Stimulated activated CD8-positive, alpha-beta memory T cell treated with anti-CD3 and anti-CD28 coated beads, Interleukin-7, amount 100 ng/mL, for 1 hour (primary cell): ENCODE measurements at places on chromosomes 12 and 14.

DNA sequence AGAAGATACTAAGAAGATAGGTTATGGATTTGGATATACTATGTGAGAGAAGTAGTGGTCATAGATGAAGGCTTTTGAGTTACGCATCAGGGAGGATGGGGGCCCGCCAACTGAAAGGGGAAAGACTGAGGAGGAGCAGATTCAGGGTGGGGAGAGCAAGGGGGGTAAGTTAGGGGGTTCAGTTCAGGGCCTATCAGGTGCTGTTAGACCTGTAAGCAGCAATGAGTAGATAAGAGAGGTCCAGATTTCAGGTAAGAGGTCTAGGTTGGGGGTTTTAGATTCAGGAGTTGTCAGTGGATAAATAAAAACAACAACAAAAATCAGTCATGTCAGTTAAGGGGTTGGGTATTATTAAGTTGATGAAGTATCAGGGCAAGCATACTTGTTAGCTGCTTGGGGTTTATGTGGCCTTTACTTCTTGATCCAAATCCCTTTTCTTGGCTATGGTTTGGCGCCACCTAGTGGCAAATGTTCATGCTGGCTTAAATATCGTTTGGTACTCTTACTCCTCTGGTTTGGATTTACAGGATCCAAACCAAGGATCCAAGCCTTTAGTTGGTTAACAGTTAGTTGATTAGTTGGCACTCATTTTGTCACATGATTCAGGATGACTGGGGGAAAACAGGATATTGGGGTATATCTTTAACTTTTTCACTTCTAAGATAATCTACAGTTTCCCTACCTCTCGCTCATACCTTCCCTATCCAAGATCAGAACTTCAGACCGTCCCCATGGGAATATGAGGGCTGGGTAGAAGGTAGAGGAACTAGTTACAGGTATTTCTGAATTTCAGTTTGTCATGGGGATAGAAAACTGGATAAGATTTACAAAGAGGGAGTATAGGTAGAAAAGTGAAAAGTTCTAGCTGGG is 65.1 kb downstream of the PCNX1 start:
- peak; percentile 62 for DNase-seq

- DNase-seq = no peak
Observed at GRCh38 chr12:18992336-18992735, 137.2 kb upstream of the PLEKHA5 start.

- no peak for DNase-seq
Observed at GRCh38 chr12:106897981-106898901, 57.5 kb upstream of the TMEM263 start.

DNA sequence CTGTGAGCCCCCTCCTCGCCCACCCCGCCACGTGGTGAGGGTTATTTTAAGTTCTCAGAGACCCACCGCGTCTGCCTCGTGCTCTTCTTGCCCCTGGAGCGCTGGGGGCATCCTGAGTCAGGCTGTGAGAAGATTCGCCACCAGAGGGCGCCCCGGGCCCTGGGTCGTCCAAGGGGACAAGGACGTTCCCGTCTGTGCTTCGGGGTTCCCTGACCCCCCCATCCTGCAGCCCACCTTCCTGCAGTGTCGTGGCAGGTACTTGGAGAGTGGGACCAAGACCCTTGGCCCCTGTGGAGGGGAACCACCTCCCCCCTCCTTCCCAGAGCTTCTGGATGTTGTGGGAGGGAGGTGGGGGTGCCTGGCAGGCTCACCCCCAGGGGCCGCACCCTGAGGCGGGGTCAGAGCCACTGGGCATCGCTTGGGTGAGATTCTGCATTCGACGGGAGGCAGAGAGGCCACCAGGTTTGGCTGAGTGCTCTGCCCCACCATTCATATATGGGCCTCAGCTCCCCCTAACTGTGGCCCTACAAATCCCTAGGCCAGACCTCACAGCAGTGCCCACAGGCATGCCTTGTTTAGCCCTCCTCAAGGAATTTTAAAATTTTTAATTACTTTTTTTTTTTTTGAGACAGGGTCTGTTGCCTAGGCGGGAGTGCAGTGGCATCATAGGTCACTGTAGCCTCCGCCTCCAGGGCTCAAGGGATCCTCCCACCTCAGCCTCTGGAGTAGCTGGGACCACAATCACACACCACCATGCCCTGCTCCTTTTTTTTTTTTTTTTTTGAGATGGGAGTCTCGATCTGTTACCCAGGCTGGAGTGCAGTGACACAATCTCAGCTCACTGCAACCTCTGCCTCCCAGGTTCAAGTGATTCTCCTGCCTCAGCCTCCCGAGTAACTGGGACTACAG is 17.0 kb downstream of the RHOF start:
- DNase-seq = peak; percentile 77

DNA sequence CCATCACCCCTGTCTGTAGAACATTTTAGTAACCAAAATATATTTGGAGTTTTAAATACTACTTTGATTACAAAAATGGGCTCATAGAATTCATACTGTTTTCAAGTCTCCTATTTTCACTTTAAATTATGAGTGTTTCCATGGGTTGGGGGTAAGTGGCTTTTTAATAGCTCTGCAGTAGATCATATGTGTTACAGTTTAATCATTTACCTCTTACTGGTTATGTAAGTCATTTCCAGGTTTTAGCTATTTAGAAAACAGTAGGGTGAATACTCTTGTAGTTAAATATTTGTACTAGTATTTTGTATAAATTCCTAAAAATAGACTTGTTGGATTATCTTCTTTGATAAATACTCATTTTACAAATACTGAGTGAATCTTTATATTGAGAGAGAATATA is 8.2 kb downstream of the PCNX1 start:
- DNase-seq = no peak

GRCh38 chr14:104429291-104429861 is 150.2 kb upstream of the C14orf180 start:
- no peak for DNase-seq

- DNase-seq = no peak
Observed at GRCh38 chr14:33271216-33271615, 332.5 kb downstream of the NPAS3 start.

GRCh38 chr12:94149781-94150239 is 1.4 kb downstream of the PLXNC1 start:
- DNase-seq = no peak

- no peak for DNase-seq
Observed at GRCh38 chr12:21459474-21459873, 22.0 kb downstream of the PYROXD1 start.

DNA sequence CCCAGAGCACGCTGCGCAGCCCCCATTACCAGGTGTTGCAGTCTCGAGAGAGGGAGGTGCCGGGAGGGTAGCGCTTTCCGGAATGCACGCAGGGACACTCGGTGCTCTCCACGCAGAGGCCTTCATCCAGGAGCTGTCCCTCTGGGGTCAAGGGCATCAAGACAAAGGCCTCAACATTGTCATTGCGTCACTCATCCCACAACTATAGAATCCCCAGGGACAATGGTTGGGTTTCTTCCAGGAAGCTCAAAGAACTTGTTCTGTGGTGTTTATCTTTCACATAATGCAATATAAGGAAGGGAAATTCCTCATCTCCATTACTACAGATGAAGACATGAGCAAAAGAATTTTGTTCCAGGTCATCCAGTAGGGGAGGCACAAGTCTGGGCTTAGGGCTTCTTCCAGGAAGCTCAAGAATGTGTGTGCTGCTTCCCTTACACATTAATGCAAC is 52.1 kb downstream of the VWF start:
- DNase-seq = no peak

DNA sequence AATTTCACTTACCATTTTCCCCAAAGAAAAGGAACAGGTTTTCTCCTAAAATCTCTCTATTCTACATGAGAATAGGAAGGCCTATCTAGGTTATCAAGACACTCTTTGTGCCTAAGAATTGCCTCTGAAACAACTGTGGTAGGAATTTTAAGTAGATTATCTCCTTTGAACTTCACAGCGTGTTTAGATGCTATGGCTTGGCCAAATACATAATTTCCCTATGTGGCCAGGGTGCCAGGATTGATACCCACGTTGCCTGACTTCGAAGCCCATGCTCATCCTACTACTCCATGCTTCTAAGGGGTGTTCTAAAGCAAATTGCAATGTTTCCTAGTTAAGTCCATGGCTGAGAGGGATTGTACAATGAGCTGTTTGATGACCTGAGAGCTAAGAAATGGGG is 241.5 kb upstream of the FBXO33 start:
- no peak for DNase-seq

GRCh38 chr12:131596115-131596514 is 114.8 kb upstream of the SFSWAP start:
- DNase-seq = no peak

GRCh38 chr12:91889910-91890309 is 255.7 kb downstream of the BTG1 start:
- no peak for DNase-seq

DNA sequence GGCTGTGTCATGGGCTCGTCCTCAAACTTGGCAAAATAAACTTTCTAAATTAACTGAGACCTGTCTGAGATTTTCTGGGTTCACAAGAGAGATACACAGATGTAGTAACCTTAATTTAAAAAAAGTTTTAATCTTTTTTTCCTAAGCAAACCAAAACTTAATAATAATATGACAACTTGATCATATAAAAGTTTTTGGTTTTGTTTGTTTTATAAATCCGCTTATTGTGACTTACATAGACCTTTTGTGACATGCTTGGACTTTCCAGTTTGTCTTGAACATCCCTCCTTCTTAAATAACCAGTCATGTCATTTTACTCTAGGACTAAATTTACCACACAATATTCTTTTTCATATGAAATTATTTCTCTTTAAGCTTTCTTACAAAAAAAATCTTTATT is 8.5 kb downstream of the RDH12 start:
- DNase-seq = no peak

DNA sequence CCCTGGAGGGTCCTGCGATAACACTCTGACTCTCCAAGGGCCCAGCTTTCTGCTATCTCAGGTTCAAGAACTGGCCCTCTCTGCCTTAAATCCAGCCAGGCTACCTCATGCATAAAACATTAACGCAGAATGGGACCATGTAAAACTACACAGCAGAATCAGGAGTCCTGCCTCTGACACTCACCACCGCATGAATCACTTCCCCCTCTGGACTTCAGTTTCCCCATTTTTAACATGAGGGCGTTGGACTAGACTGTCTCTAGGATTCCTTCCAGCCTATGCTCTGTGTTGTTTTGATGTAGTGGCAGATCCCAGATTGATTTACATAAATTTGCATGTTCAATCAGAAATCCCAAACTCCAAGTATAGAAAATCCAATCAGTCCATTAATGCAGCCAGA is 3.3 kb downstream of the NCKAP5L start:
- DNase-seq = no peak

DNA sequence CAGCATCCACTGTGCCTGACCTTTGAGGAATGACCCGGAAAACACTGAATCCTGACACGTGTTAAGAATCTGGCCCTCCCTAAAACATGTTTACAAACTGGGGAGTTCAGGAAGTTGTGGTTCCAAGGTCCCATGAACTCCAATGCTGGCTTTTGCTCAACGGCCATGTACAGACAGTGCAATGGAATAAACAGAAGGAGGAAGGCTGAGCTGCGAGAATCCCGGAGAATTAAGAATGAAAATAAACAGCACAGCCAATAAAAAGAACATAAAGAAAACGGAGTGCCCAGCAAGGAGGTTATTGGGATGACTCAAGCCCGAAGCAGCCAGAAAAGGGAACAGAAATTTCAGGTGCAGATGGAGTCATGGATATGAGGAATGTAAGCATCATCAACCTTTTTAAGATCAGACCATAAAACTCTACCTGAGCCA is 32.3 kb downstream of the BCL11B start:
- DNase-seq = no peak

- DNase-seq = no peak
Observed at GRCh38 chr14:74077401-74077800, 6.9 kb downstream of the ALDH6A1 start.

DNA sequence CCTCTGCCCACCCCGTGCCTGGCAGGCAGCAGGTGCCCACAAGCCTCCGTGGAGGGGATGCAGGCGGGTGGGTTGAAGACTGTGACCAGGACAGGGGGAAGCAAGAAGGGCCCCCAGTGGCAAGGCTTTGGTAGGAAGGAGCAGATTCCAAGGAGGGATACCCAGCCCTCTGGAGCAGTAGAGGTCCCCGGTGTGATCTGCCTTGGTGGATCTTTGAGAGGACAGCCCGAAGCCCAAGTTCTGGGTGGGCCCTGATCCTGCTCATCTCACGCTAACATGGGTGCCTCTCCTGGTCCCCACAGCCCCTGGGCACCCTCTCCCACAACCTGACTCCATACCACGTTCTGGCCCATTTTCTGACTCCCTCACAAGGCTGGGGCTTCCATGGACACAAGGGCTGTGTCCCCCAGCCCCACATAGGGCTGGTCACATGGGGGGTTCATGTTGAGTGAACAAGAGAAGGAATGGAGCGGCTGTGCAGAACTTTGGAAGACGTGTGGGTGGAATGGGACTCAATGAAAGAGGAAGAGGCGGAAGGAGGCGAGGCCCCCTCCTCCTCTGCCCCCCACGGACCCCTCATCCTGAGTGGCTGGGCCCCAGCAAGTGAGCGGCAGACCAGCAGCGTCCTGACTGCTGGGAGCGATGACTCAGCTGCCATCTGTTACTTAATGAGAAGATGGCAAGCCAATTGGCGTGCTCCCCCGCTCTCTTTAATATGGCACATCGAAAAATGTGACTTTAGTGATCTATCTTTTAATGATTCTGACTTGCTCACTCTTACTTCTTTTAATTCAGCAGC is 77.0 kb upstream of the BCL11B start:
- DNase-seq = no peak

GRCh38 chr12:100326208-100326607 is 30.7 kb upstream of the SLC17A8 start:
- DNase-seq = no peak

GRCh38 chr12:8692573-8692972 is 5.2 kb upstream of the RIMKLB start:
- DNase-seq = no peak

DNA sequence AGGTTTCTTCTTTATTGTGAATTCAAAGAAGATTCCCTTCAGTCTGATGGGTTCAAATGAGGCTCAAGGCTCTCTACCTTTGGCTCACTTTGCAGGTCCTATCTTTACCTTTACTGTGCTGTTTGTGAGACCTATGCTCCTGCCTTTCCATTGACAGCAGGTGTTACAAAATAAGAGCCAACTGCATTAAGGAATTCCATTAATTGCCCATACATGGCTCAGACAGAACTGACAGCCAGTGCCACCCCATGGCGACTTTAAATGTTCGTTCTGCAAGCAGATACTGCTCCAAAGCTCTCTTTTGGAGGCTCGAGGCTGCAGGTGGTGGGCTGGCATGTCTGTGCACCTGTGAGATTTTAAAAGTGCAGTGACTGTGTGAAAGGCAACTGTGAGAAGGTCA is 44.7 kb downstream of the RBM19 start:
- DNase-seq = no peak

GRCh38 chr12:1839956-1840951 is 19.9 kb downstream of the LRTM2 start:
- no peak for DNase-seq

DNA sequence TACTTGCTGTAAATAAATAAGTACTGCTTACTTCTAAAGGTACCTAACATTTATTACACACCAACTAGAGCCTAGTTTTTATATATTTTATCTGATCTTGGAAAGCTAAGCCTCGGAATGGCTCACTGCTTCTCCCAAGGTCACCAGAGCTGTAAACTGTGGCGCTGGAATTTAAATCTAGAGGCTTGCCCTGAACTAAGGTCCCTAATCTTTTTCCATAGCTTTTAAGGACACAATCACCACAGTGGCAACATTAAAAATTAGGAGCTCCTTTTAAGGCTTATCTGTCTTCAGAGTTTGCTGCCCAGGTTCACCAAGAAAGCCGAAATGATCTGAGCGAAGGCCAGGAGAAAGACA is 670 bp downstream of the CCNB1IP1 start:
- DNase-seq = no peak

- no peak for DNase-seq
Observed at GRCh38 chr14:63492391-63492790, 50.8 kb downstream of the PPP2R5E start.
